Thoracic aorta (tissue), 2 donors: ENCODE measurements at places on chromosomes 7 and 10.
A peak's percentile ranks its signal among the peaks of the same experiment; 100 is the strongest.

DNA sequence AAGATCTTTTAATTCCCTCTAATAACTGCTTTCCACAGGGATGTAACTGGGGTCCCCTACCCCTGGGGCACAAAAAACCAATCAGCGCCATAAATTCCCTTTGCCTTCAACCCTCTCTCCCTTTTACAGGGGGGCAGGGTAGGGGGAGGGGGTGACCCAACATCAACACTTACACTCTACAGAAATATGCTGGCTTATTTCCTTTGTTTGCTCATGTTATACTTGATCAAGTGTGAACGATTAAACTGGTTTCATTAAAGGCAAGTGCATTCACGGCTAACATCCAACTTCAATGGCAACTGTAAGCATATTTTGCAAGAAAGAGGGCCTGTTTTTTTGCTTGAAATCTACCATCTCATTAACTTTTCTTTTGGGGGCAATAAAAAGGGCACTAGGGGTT is 2.9 kb downstream of the CTBP2 start:
- peak overlapping the region; percentile 93 for H3K4me3 ChIP-seq
- no peaks in the 10 kb centered on the region for H3K27me3 ChIP-seq
- H3K27ac ChIP-seq: peak overlapping the region; percentile 6
- H3K36me3 ChIP-seq: no peaks in the 10 kb centered on the region
- peaks cover 51% of the 10 kb centered on the region for H3K4me1 ChIP-seq

GRCh38 chr7:91771921-91772815 is 108.3 kb downstream of the MTERF1 start:
- H3K4me1 ChIP-seq: no peaks in the 10 kb centered on the region
- H3K27me3 ChIP-seq: no peaks in the 10 kb centered on the region
- H3K36me3 ChIP-seq: no peaks in the 10 kb centered on the region
- DNase-seq: no peak
- H3K27ac ChIP-seq: no peak overlapping the region
- no peak overlapping the region for H3K4me3 ChIP-seq

GRCh38 chr7:115475761-115476385 is 554.0 kb downstream of the MDFIC start:
- H3K27ac ChIP-seq: no peak overlapping the region
- no peaks in the 10 kb centered on the region for H3K27me3 ChIP-seq
- no peaks in the 10 kb centered on the region for H3K36me3 ChIP-seq
- no peak for DNase-seq

DNA sequence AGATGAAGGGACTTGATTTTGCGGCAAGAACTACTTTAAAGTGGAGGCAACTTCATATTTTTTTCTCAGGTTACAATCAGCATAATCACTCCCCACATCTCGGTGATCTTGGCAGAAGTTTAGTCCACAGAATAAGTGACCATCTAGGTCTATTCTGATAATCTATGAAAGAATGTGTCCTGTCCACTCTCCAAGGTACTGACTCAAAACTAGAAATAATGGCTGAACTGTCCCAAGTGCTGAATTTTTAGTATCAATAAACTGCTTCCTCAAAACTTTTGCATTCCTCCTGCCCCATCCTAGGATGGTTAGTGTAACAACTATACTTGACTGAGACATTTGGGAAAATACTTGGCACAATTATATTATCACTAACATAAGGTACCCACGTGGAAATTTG is 10.9 kb upstream of the CHRM2 start:
- H3K27me3 ChIP-seq: no peaks in the 10 kb centered on the region
- no peaks in the 10 kb centered on the region for H3K4me1 ChIP-seq
- no peak for DNase-seq

DNA sequence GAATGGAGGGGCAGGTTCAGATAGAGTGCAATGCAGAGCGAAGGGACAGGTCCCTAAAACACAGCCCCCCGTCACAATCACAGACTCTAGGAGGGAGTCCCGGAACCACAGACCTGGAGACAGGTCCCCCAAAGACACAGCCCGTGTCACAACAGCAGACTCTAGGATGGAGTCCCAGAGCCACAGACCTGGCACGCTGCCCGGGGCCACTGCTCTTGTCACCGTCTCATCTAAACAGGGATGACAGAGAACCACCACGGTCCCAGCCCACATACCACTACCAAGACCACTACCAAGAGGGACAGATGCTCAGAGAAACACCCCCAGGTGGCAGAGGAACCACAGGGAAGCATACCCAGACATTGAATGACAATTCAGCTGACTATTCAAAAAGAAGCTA is 183.9 kb downstream of the TCERG1L start:
- DNase-seq: no peak
- no peaks in the 10 kb centered on the region for H3K4me1 ChIP-seq
- H3K27ac ChIP-seq: no peak overlapping the region
- no peaks in the 10 kb centered on the region for H3K36me3 ChIP-seq
- no peaks in the 10 kb centered on the region for H3K27me3 ChIP-seq

GRCh38 chr7:43902542-43903054 is 3.8 kb downstream of the URGCP start:
- no peak overlapping the region for H3K4me3 ChIP-seq
- no peak overlapping the region for H3K27ac ChIP-seq
- H3K4me1 ChIP-seq: peaks cover 16% of the 10 kb centered on the region
- H3K36me3 ChIP-seq: no peaks in the 10 kb centered on the region
- no peak for DNase-seq
